CD4-positive, alpha-beta memory T cell (primary cell): ENCODE measurements at places on chromosomes 12 and 14. TPM values are rescaled to one million over a fixed set of nuclear protein-coding genes. Genes with fewer than 3 reads are reported as not detected.

DNA sequence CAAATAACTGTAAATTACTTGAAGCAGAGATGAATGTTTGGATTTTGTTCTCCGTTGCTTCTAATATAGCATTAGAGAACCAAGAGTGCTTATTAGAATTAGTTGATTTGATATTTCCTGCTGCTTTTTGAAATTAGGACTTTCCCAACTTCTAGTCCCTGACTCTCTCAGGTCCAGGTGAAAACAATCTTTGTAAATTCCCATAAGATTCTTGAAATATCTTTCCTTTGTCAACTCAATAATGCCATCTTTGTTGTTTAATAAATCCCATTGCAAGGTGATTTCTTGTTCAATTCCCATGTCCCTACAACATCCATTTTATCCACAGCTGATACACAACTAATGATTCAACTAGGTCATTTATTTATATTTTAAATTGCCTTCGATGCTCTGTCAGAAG is at the start of gene OR4K2:
Gene OR4K2 (plus strand): TSS at position 301 of the 400 bp plus-strand sequence. CDS start 1,126 bp downstream, outside the sequence.
- no peak within 1 kb of the TSS for H3K4me3 ChIP-seq
- H3K36me3 ChIP-seq, result no peaks in the 10 kb centered on the region
- no peaks in the 10 kb centered on the region for H3K27me3 ChIP-seq
- no peaks in the 10 kb centered on the region for H3K4me1 ChIP-seq

DNA sequence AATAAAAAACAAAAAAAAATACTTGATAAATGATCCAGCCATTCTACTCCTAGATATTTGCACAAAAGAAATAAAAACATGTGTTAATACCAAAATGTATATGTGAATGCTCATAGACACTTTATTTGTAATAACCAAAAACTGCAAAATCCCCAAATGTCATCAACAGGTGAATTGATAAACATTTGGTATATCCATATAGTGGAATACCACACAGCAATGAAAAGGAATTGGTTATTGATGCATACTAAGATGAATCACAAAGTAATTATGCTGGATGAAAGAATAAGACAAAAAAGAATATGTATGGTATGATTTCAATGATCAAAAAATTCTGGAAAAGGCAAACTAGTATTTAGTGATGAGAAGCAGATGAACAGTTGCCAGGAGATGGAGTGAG is 124.7 kb upstream of the VASH1 start:
- H3K27ac ChIP-seq, result no peak overlapping the region
- no peaks in the 10 kb centered on the region for H3K4me1 ChIP-seq
- no peaks in the 10 kb centered on the region for H3K36me3 ChIP-seq
- no peak overlapping the region for H3K4me3 ChIP-seq
- DNase-seq, result no peak

GRCh38 chr12:102394200-102394599 is 86.2 kb downstream of the IGF1 start:
- no peaks in the 10 kb centered on the region for H3K36me3 ChIP-seq
- no peaks in the 10 kb centered on the region for H3K4me1 ChIP-seq
- no peaks in the 10 kb centered on the region for H3K27me3 ChIP-seq

- H3K4me1 ChIP-seq, result no peaks in the 10 kb centered on the region
- no peak overlapping the region for H3K27ac ChIP-seq
- no peaks in the 10 kb centered on the region for H3K36me3 ChIP-seq
- no peak for DNase-seq
These were observed 32.3 kb downstream of the KCNK13 start for GRCh38 chr14:90093942-90094595.

DNA sequence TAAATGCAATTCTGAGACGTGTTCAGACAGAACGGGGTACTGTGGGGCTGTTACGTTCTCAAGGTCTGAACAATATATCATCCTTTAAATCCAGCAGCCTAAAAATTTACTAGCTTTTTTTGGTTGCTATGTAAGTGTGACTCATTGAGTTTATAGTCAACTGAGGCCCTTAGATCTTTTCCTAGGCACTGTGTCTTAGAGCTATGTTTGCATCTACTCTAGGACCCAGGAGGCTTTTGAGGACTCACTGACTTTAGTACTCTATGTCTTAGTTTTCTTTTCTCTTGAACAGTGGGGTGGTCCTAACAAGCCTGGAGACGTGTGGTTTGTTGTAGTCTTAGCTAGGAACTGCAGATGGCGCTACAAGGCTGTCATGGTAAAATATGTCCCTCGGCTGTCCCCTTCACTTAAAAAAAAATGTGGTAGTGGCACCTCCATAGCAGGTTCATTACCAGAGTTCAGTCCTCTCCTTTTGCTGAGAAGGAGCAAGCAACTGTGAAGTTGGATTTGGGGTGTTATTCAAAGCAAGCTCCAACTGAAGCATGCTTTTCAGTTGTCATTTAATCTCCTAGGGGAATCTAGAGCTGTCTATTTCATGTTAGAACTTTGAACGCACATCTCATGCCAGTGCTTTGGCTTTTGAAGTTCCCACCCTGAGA is 8.7 kb upstream of the SPATS2 start:
- no peaks in the 10 kb centered on the region for H3K36me3 ChIP-seq
- H3K27me3 ChIP-seq, result peaks cover 6% of the 10 kb centered on the region
- no peaks in the 10 kb centered on the region for H3K4me1 ChIP-seq
- H3K4me3 ChIP-seq, result no peak overlapping the region

DNA sequence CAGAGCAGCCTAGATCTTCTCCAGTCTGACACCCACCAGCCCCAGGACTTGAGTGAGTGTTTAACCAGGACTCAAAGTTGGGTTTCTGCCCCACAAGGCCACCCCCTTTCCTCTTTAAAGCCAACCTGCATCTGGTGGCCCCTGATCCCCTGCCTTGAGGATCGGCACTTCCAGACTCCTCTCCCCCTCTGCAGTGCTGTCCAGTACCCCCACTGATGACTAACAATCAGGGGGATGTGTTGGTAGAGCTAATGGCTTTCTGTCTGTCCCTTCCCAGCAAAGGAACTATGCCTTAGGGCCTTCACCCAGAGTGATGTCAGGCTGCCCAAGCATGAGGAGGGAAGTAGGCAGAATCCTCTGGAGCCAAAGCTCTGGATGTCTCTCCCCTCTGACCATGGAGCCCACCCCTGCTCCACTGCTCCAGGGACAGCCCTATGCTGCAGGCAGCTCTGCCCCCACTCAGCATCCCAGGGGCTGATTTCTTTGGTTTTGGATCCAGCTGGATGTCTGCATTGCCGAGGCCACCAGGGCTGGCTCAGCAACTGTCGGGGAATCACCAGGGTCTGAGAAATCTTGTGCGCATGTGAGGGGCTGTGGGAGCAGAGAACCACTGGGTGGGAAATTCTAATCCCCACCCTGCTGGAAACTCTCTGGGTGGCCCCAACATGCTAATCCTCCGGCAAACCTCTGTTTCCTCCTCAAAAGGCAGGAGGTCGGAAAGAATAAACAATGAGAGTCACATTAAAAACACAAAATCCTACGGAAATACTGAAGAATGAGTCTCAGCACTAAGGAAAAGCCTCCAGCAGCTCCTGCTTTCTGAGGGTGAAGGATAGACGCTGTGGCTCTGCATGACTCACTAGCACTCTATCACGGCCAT is 42.9 kb downstream of the DAD1 start:
- no peak for DNase-seq
- peak overlapping the region; percentile 72 for H3K27ac ChIP-seq
- peaks cover 89% of the 10 kb centered on the region for H3K36me3 ChIP-seq
- peaks cover 99% of the 10 kb centered on the region for H3K4me1 ChIP-seq
- peak overlapping the region; percentile 43 for H3K4me3 ChIP-seq
- no peaks in the 10 kb centered on the region for H3K27me3 ChIP-seq

- no peak overlapping the region for H3K27ac ChIP-seq
- DNase-seq, result no peak
- H3K4me3 ChIP-seq, result no peak overlapping the region
- H3K27me3 ChIP-seq, result no peaks in the 10 kb centered on the region
- H3K36me3 ChIP-seq, result no peaks in the 10 kb centered on the region
These were observed 13.4 kb upstream of the ITPR2 start for GRCh38 chr12:26846416-26846815.

DNA sequence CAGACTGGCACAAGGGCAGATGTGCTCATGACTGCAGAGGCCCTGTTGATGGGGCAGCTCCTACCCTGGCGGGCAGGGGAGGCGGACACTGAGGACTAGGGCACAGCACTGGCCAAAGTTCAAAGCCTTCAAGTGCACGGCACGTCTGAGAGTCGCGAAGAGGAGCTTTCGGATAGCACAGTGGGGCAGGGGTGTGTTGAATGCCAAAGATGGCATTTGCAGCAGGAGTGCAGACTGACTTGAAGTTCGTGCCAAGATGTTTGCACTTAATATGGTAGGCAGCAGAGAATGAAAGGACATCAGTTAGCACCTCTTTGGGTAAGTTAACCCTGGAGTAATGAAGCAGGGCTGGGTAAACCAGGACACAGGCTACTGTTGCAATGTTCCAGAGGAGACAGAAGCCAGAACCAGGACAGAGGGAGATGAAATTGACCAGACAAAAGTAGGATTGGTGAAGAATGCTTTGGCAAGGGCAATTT is 6.7 kb upstream of the EML1 start:
- no peaks in the 10 kb centered on the region for H3K27me3 ChIP-seq
- no peaks in the 10 kb centered on the region for H3K36me3 ChIP-seq
- no peak for DNase-seq
- H3K4me3 ChIP-seq, result no peak overlapping the region
- no peaks in the 10 kb centered on the region for H3K4me1 ChIP-seq
- H3K27ac ChIP-seq, result no peak overlapping the region

- H3K4me1 ChIP-seq, result peaks cover 22% of the 10 kb centered on the region
- no peaks in the 10 kb centered on the region for H3K36me3 ChIP-seq
- DNase-seq, result peak; percentile 81
These were observed 7.7 kb upstream of the PPTC7 start for GRCh38 chr12:110590806-110591326.

- H3K36me3 ChIP-seq, result no peaks in the 10 kb centered on the region
- no peaks in the 10 kb centered on the region for H3K27me3 ChIP-seq
- no peak overlapping the region for H3K4me3 ChIP-seq
- no peaks in the 10 kb centered on the region for H3K4me1 ChIP-seq
- DNase-seq, result no peak
- H3K27ac ChIP-seq, result no peak overlapping the region
These were observed 33.1 kb upstream of the MMP19 start for GRCh38 chr12:55875704-55876467.

TMEM63C gene
- 0.36 TPM for total RNA-seq
